PC-9 (cell line): ENCODE measurements at places on chromosomes 6 and 20. TPM values are rescaled to one million over a fixed set of nuclear protein-coding genes. Genes with fewer than 3 reads are reported as not detected.

DNA sequence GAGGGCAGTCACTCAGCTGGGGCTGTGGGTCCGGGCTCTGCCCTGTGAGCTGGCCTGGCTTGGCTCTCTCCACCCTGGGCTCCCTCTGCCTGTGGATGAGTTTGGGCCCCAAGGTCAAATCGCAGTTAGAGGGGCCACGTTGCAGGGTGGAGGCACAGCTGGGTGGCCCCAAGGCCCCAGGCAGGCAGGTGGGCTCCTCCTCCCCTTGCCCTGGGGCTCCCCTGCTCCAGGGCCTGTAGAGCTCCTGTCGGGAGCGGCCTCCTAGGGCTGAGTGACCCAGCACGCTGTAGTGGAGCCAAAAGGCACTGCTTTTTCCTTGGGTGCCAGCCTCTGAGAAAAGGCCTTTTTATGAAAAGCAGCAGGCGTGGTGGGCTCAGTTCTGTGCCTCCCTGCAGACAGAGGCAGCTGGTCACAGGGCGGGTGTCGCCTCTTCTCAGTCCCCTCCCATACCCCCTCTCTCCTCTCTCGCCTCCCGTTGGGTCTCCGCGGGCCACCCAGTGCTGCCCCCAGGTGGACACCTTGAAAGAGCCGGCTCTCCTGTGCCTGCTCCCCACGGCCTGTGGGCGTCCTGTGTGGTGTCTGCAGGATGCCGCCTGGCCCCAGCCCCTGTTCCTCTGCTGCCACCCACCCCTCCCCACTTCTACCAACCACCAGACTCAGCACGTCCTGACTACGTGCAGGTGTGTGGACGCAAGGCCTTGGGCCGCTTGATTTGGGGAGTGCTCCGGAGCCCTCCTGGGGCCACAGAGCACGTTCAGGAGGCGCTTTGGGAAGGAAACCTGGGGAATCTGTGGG is 13.2 kb downstream of the SS18L1 start:
- H3K27me3 ChIP-seq, result no peaks in the 10 kb centered on the region
- H3K4me3 ChIP-seq, result no peak overlapping the region
- H3K27ac ChIP-seq, result no peak overlapping the region

GRCh38 chr6:54206510-54206909 is 95.3 kb downstream of the MLIP start:
- no peak for DNase-seq
- no peaks in the 10 kb centered on the region for H3K27me3 ChIP-seq
- H3K27ac ChIP-seq, result no peak overlapping the region

GRCh38 chr6:110415086-110415916 is at the start of gene DDO:
Gene DDO, minus strand, starts transcription at chr6:110415575. Its CDS starts 2,113 bp downstream, at chr6:110413462.
- no peak for DNase-seq
- peaks cover 5% of the 10 kb centered on the region; the same call in 1 of the 2 replicates for H3K27me3 ChIP-seq
- H3K4me3 ChIP-seq, result no peak within 1 kb of the TSS
- no peak within 1 kb of the TSS for H3K27ac ChIP-seq

GRCh38 chr20:4714818-4715217 is 6.9 kb upstream of the PRND start:
- no peaks in the 10 kb centered on the region for H3K36me3 ChIP-seq
- H3K27me3 ChIP-seq, result no peaks in the 10 kb centered on the region
- no peak overlapping the region for H3K4me3 ChIP-seq
- peaks cover 22% of the 10 kb centered on the region for H3K4me1 ChIP-seq
- H3K27ac ChIP-seq, result no peak overlapping the region

- H3K4me3 ChIP-seq, result no peak overlapping the region
- no peak for DNase-seq
- no peaks in the 10 kb centered on the region for H3K36me3 ChIP-seq
Measured at GRCh38 chr6:142705054-142705453, 239.9 kb downstream of the HIVEP2 start.

GRCh38 chr6:145836772-145837171 is 22.2 kb upstream of the FBXO30 start:
- H3K4me3 ChIP-seq, result no peak overlapping the region
- peaks cover 10% of the 10 kb centered on the region for H3K4me1 ChIP-seq
- DNase-seq, result no peak
- no peak overlapping the region for H3K27ac ChIP-seq
- no peaks in the 10 kb centered on the region for H3K27me3 ChIP-seq

GRCh38 chr6:25629198-25629576 is 22.8 kb upstream of the SCGN start:
- DNase-seq, result no peak
- H3K27ac ChIP-seq, result no peak overlapping the region
- no peak overlapping the region for H3K4me3 ChIP-seq
- H3K27me3 ChIP-seq, result no peaks in the 10 kb centered on the region
- no peaks in the 10 kb centered on the region for H3K4me1 ChIP-seq

DNA sequence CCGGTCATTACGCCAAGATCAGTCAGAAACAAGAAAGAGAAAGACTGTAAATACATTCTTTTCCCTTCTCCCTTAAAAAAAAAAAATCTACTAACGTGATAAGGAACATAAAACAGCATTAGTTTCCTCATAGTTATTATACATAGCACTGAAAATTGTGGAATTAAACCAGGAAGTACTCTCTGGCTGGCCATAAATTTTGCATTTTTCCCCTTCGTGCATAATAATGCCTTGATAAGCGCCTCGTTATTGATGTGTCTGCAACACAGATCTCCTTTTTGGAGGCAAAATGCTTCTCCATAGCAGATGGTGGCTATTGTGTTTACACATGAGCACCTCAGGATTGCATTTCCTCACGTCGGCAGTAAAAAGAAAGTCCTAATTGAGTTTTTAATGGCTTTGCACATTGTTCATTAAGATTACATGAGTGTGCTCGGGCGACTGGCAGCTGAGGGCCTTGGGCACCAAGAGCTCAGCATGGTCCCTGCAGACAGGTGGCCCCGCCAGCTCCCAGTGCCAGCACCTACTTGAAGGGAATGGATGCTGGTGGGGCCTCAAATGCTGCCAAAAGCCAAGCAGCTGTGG is 394.5 kb downstream of the PTPRT start:
- no peak for DNase-seq
- peaks cover 44% of the 10 kb centered on the region for H3K27me3 ChIP-seq
- no peaks in the 10 kb centered on the region for H3K4me1 ChIP-seq
- no peak overlapping the region for H3K27ac ChIP-seq
- H3K4me3 ChIP-seq, result no peak overlapping the region
- no peaks in the 10 kb centered on the region for H3K36me3 ChIP-seq

DNA sequence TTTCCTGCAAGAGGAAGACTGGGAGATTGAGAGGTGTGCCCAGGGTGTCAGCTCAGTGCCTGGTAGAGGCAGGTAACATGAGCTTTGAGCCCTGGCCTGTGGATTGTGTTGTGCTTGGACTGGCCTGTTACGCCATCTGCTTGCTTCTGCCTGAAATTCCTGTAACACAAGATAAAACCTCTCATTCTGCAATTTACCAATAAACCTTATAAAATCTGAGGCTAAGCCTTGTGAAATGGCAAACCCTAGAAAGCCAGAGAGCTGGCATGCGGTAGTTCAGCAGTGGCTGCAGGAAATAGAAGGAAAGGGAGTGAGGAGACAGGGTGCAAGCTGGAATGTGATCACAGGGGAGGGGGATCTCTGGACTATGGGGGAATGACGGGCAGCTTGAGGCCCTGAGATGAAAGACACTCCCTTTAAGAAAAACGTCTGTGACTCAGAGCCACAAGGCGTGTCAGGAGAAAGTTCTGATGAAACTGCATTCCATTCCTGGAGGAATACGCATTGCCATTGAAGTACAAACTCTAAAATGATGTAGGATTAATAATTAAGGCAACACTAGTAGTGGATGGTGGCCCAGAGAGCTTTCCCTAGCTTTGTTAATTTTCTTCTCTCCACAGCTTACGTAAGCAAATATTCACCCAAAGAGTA is 26.3 kb upstream of the TFAP2A start:
- H3K4me3 ChIP-seq, result peak overlapping the region; percentile 25; the same call in 1 of the 2 replicates
- H3K4me1 ChIP-seq, result peaks cover 16% of the 10 kb centered on the region
- H3K27ac ChIP-seq, result peak overlapping the region; percentile 96
- H3K36me3 ChIP-seq, result no peaks in the 10 kb centered on the region
- no peaks in the 10 kb centered on the region for H3K27me3 ChIP-seq

- no peak overlapping the region for H3K27ac ChIP-seq
- no peaks in the 10 kb centered on the region for H3K36me3 ChIP-seq
- no peak for DNase-seq
- H3K4me3 ChIP-seq, result no peak overlapping the region
- no peaks in the 10 kb centered on the region for H3K4me1 ChIP-seq
Measured at GRCh38 chr6:17472653-17473183, 79.3 kb downstream of the CAP2 start.

GRCh38 chr20:38870733-38871559 is 55.3 kb upstream of the FAM83D start:
- no peaks in the 10 kb centered on the region for H3K27me3 ChIP-seq
- peak overlapping the region; percentile 62 for H3K27ac ChIP-seq
- no peaks in the 10 kb centered on the region for H3K36me3 ChIP-seq
- peaks cover 34% of the 10 kb centered on the region for H3K4me1 ChIP-seq

DNA sequence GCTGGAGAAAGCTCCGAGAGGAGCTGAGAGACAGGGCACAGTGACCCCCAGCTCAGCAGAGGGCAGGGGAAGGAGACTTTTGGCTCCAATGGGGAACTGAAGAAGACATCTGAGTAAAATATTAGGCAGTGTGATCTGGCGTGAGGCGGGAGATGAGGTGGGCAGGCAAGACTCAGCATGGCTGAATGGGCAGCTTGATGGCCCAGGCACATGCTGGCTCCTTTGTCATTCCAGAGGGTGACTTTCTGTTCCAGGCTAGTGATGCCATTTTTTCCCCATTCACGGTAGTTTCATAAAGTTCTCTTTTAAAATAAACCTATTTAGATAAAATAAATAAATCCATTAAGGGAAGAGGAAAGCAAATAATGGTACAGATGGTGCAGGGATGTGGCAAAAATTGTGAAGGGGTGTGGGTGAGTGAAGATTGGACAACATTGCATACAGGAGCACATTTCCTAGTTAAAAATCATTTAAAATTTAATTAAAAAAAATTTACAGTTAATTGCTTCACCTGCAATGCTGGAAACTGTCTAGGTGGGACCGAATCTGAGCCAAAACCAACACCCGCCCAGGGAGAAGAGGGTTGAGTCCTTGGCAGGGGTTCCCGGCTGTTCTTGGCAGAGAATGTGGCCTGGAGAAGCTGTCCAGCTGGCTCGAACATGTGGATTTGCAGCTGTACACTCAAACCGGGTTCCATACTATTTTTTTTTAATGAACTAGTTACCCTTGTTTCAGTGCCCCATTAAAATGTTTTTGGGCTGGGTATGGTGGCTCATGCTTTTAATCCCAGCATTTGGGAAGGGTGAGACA is 41.7 kb upstream of the PRELID3B start:
- no peaks in the 10 kb centered on the region for H3K27me3 ChIP-seq
- no peak overlapping the region for H3K4me3 ChIP-seq
- no peak overlapping the region for H3K27ac ChIP-seq
- no peaks in the 10 kb centered on the region for H3K36me3 ChIP-seq
- no peak for DNase-seq
- H3K4me1 ChIP-seq, result peaks cover 17% of the 10 kb centered on the region

DNA sequence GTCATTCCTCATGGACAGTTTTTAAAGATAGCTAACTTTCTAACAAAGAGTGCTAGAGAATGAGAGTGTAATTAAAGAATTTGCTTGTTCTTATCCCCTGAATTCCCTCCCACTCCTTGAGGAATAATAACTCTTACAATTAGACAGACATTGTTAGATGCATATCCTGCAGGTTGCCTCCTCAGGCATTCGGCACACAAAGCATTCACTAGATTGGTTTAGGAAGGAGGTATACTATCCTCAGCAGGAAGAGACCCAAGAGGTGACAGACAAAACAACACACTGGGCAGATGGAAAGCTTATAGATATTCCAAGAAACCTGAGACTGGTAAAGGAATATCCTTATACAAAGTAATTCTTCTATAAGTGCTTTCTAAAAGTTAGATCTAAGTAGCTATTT is 109.1 kb upstream of the FAM184A start:
- no peak for DNase-seq
- H3K27ac ChIP-seq, result no peak overlapping the region
- no peaks in the 10 kb centered on the region for H3K4me1 ChIP-seq
- H3K36me3 ChIP-seq, result 0 out of 2 replicates have a peak, but pooled peaks cover 10% of the 10 kb centered on the region
- no peaks in the 10 kb centered on the region for H3K27me3 ChIP-seq
- H3K4me3 ChIP-seq, result no peak overlapping the region

DNA sequence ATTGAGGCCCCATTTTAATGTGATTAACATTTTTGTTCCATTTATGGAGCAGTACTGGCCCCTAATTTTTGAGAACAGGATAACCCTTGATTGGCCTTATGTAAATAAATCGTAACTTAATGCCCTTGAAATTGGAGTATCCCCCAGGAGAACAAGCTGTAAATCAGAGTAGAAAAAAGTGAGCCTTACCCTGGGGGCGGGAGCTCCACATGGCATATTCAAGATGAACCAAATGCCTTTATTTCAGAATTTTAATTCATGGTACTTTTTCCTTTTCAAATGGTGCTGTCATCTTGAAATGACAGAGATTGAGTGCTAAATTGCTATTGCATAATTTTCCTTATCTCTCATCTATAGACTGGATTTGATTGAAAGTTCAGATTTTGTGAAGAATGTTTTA is 809.5 kb upstream of the FLRT3 start:
- H3K27me3 ChIP-seq, result no peaks in the 10 kb centered on the region
- H3K36me3 ChIP-seq, result no peaks in the 10 kb centered on the region
- H3K27ac ChIP-seq, result no peak overlapping the region
- no peak for DNase-seq
- no peak overlapping the region for H3K4me3 ChIP-seq

GRCh38 chr6:145816392-145816791 is 1.8 kb upstream of the FBXO30 start:
- no peak for DNase-seq
- H3K27me3 ChIP-seq, result no peaks in the 10 kb centered on the region
- H3K36me3 ChIP-seq, result no peaks in the 10 kb centered on the region
- H3K4me3 ChIP-seq, result no peak overlapping the region

GRCh38 chr20:32663335-32664011 is 10.3 kb downstream of the C20orf203 start:
- H3K36me3 ChIP-seq, result no peaks in the 10 kb centered on the region
- no peak overlapping the region for H3K4me3 ChIP-seq
- no peak overlapping the region for H3K27ac ChIP-seq

POM121L2 gene
- total RNA-seq, result 0.26 TPM in 1 of 2 replicates, not detected in the other

FAM83B gene
- total RNA-seq, result 10.1 and 15.6 TPM in 2 replicates

TEAD3 gene
- 33.1 and 40.1 TPM in 2 replicates for total RNA-seq

PMEPA1 gene
- total RNA-seq, result 163 and 177 TPM in 2 replicates

CRISP2 gene
- total RNA-seq, result not detected in 2 replicates

TSPO2 gene
- not detected in 2 replicates for total RNA-seq

PRDM13 gene
- not detected in 2 replicates for total RNA-seq

CDSN gene
- total RNA-seq, result 1.0 and 1.9 TPM in 2 replicates

SLC17A2 gene
- not detected in 2 replicates for total RNA-seq

NKAIN2 gene
- total RNA-seq, result 0.25 TPM in 1 of 2 replicates, not detected in the other

SLC32A1 gene
- not detected in 2 replicates for total RNA-seq

DEFB132 gene
- total RNA-seq, result not detected in 2 replicates

ADGRF4 gene
- total RNA-seq, result 4.5 and 5.2 TPM in 2 replicates

REM1 gene
- total RNA-seq, result not detected in 2 replicates
